ENCODE measurements at places on chromosomes 2 and 18.

GRCh38 chr2:152483276-152484063 is 148.5 kb downstream of the FMNL2 start:
- no peak for DNase-seq

GRCh38 chr2:11974573-11974972 is 228.1 kb downstream of the LPIN1 start:
- no peak for DNase-seq

DNA sequence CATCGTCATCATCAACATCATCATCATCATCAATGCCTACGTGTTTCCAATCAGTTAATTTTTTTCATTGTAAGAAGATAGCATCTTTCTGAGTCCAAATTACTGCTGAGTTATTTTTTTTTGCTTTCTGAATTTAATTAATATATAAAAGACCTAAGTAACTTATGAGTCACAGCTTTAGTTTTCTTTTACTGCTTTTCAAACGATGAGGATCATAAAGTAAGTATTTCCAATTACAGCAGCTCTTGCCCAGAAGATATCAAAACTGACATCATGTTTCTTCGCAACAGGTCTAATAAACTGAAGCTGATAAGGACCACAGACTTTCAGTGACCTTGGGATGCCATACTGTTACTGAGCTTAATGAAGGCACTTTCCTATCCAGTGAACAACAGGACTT is 442.2 kb downstream of the DSEL start:
- no peak for DNase-seq

GRCh38 chr2:182713601-182714000 is 2.5 kb upstream of the DNAJC10 start:
- no peak for DNase-seq

DNA sequence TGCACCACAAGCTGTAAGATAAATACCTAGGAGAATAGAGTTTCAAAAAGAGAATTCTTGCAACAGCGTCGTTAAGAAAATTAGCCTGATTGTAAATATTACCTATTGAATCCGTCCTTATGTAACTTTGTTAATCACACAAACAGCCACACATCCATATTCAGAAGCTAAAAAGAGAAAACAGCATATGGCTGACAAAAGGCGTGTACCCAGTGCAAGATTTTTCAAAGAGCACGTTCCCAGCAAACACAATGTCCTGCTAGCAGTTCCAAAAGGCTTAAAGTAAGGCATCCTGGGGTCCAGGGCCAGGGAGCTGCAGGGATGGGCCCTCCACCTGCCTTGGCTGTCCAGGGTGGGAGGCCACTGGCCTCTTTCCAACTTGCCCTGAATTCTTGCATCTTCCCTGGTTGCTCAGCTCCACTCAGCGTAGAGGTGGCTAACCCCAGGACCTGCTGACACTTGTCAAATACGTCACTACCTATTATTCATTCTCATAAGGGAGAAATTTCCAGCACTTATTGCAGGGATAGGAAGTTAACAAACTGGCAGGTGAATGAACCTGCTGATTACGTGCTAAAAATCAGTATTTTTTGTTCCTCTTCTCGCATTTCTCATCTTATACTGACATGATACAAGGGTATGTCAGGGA is 102.1 kb upstream of the NEDD4L start:
- no peak for DNase-seq

DNA sequence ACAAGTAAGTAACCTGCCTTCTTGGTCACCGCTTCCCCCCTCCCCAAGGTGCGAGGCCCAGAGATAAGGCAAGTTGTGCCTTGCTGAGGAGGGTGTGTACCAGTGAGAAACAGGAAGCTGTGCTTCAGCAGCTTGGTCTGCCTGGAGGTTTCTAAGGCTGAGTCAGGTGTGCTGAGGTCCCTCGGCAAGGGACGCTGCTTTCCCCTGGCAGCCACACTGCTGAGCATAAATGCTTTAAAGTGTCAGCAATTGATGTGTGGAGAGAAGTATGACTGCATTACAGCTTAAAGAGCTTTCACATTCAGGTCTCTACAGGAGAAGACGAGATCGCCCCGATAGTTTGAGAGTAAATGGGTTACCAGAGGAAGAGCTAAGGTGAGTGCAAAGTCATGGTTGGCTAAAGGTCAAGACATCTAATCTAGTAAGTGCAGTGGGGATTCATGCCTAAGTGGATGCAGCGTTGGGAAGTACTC is 86.9 kb downstream of the LIMS1 start:
- no peak for DNase-seq

- no peak for DNase-seq
Observed at GRCh38 chr2:16239296-16239850, 299.0 kb downstream of the MYCN start.

DNA sequence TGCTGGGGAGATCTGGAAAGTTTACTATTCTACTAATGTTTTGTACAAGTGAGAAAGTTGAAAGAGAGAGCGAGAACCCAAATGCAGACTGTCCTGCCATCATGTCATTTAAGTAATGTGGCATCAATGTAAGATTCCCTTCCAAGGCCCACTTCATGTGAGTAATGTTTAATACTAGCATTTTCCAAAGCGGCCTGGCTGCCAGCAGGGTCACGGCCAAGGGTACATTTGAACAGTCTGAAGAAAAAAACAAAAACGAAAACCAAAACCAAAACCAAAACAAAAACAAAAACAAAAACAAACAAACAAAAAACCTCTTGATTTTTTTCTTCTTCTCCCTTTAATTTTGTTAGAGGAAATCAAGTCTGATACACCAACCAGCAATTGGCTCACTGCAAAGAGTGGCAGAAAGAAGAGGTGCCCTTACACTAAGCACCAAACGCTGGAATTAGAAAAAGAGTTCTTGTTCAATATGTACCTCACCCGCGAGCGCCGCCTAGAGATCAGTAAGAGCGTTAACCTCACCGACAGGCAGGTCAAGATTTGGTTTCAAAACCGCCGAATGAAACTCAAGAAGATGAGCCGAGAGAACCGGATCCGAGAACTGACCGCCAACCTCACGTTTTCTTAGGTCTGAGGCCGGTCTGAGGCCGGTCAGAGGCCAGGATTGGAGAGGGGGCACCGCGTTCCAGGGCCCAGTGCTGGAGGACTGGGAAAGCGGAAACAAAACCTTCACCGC is 2.2 kb downstream of the HOXD10 start:
- peak; percentile 81 for DNase-seq

- no peak for DNase-seq
Observed at GRCh38 chr18:73023975-73024374, 156.2 kb upstream of the NETO1 start.

DNA sequence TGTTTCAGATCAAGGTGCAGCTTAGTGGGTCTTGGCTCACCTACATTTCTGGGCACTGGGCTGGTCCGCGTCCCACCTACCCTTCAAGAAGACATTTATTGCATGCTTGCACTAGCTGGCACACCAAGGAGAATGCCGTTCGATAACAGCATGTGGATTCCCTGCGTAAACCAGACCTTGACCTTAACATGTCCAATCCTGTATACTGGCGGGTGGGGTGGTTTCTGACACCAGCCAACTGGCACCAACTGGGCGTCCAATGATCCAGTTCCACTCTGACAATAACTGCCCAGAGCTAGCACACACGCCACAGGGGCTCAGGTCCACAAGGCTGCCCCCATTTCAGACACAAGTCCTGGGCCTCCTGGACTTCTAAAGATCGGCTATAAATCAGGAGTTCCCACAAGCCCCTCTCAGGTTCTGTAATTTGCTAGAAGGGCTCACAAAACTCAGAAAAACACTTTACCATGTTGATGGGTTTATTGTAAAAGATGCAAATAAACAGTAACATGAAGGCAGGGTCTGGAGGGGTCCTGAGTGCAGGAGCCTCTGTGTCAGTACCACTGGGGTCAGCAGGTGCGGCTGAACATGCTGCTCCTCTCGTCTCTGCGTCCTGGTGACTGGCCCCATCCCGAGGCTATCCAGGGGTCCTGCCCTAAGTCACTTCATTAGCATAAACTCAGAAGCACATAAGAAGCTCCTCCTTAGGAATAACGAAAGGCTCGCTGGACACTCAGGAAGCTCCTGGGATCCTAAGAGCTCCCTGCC is 161.8 kb downstream of the HDAC4 start:
- DNase-seq = no peak

GRCh38 chr2:24863641-24864040 is 56.4 kb downstream of the ADCY3 start:
- DNase-seq = no peak

- no peak for DNase-seq
Observed at GRCh38 chr2:239390546-239391285, 10.1 kb downstream of the HDAC4 start.

DNA sequence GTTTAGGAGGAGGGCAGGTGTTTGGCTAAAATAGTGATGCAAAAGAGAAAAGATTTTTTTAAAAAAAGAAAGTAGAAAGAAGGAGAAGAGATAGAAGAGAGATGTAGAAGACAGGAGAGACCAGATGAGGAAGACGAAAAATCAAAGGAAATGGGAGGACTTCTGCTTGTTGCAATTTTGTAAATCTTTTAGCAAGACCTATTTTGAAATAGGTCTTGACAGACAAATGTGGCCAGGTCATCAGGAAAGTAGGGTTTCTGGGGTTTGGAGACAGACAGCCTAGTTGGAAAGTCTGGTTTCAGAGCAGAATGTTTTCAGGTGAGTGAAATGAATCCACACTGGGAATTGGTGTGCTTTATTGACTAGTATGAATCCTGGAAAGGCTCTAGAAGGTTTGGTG is 104.5 kb upstream of the CAVIN2 start:
- DNase-seq = no peak

- no peak for DNase-seq
Observed at GRCh38 chr2:149422337-149422990, 92.1 kb downstream of the LYPD6 start.

GRCh38 chr18:31740180-31740579 is 20.5 kb downstream of the SLC25A52 start:
- DNase-seq = no peak

- DNase-seq = no peak
Observed at GRCh38 chr18:37844209-37844970, 278.8 kb upstream of the CELF4 start.

GRCh38 chr2:182854375-182855105 is 11.9 kb downstream of the FRZB start:
- DNase-seq = no peak

DNA sequence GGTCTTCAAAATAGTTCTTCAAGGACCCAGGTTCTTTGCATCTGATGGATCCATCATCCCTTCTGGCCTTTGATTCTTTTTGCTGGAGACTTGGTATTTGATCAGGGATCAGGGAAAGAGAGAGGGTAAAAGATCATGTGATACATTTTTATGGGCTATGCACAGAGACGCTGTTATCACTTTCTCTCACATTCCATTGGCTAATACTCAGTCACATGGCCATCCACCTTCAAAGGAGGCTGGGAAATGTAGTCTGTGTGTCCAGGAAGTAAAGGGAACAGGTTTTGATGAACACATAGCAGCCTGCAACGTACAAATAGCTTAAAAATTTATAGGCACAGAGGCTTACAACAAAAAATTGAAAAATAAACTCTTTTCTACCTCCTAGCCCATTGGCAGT is 629.6 kb upstream of the FANCL start:
- no peak for DNase-seq

GRCh38 chr2:200319548-200320337 is 13.2 kb downstream of the SPATS2L start:
- DNase-seq = no peak

- no peak for DNase-seq
Observed at GRCh38 chr2:173656086-173656485, 301.4 kb downstream of the CDCA7 start.

GRCh38 chr2:52970642-52971041 is 797.0 kb upstream of the CHAC2 start:
- DNase-seq = no peak

DNA sequence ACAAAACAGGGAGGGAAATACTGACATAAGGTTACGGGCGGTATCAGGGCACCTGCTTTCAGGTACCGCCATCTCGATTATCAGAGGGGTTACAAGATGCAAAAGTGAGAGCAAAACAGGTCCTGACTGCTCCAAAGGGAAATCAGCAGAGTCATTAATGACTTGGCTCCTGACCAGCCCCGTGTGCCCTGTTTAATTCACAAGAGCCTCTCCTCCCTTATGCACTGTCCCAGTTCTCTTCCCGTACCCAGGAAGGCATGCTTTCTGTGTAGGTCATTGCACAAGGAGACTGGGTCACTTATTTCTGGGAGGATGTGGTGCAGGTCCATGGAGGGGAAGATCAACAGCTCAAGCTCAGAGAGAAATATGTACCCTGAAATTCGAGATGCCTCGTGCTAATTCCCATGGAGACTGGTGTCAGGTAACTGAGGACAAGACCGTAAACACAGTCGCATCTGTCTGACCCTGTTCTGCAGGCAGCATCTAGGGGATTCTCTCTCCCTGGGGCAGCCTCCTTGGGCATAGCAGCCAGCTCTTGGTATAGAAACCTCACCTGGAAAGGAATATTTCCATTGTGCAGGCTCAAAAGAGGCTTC is 79.9 kb downstream of the HNRNPLL start:
- no peak for DNase-seq

GRCh38 chr18:11700876-11701275 is 11.8 kb downstream of the GNAL start:
- no peak for DNase-seq

DNA sequence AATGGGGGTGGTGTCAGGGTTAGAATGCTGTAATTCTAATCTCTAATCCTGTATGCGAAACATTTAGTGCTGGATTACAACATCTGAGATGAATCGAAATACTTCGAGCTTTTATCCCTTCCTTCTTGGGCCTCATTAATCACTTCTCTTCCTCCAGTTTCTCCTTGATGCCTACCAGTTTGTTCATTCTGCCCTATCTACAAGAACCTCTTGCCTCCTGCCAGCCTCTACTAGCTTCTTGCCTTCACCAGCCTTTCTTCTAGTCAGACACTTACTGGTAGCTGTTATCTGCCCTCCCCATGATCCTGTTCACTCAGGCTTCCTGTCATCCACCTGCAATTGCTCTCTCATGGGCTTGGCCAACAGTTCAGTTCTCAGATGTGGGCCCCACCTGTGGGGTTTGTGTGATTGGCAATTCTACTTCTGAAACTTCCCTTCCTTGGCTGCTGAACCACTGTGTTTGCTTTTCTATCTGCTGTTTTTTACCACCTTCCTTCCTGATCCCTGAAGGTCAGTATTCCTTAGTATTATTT is 15.4 kb upstream of the FARP2 start:
- DNase-seq = no peak

DNA sequence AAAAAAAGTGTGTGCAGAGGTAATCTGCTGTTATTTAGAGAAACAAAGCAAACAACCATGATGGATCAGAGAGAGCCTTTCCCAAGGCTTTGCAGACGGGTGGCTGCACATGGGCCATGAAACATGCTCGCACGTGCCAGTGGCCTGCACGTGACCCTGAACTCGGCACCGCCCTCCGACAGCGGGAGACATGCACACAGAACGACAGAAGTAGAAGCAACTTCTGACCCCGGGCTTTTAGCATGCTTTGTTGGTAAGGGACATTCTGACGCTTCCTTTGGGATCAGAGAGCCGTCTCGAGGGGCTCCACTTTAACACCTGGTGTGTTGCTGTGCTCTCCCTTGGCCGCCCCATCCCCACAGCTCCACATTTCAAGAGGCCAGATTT is 112.5 kb downstream of the KCNF1 start:
- DNase-seq = no peak

DNA sequence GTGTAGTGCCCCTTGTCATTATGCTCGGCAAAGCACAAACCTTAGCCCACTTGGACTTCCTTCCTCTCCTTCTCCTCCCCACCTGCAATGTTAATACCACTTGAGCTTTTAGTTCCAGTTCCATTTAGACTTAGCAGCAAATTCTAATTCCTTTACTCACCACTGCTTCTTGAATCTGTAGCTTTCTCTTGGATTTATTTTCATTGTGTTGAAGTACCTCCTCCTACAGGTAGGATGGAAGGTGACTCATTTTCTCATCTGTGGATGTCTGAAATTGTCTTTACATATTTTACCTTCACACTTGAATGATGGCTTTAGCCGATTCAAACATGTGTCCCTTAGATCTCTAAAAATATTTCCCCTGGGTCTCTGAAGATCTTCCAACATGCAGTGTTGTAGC is 32.8 kb upstream of the BIN1 start:
- DNase-seq = no peak
